MG63 (cell line): ENCODE measurements at places on chromosomes 2 and 18.

DNA sequence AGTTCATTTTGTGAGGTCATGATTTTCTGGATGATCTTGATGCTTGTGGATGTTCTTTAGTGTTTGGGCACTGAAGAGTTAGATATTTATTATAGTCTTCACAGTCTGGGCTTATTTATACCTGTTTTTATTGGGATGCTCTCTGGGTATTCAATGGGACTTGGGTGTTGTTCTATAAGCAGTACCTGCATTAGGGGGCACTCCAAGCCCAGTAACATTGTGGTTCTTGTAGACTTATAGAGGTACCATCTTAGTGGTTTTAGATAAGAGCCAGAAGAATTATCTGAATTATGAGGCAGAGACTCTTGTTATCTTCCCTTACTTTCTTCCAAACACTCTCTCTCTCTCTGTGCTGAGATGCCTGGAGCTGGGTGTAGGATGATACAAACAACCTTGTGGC is 470.0 kb downstream of the PIK3C3 start:
- no peak for DNase-seq

- no peak for DNase-seq
These were observed 81.9 kb downstream of the MEP1B start for GRCh38 chr18:32271672-32272208.

DNA sequence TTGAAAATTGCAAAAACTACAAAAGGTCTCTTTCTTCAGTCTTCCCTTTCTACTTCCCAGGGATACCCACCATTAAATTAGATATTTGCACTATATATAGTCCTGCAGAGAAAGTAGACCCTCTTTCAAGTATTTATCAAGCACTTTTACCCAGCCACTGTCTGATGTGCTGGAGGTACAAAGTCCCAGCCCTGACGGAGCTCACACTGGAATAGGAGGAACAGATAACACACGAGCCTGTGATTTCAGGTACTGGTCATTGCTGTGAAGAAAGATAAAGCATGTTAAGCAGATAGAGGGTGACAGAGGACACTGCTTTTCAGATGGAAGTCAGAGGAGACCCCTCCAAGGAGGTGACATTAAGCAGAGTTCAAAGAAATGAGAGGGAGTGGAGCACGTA is 19.6 kb downstream of the SEC11C start:
- DNase-seq, result no peak

GRCh38 chr2:236177967-236178889 is 10.0 kb upstream of the GBX2 start:
- peak; percentile 75 for DNase-seq

DNA sequence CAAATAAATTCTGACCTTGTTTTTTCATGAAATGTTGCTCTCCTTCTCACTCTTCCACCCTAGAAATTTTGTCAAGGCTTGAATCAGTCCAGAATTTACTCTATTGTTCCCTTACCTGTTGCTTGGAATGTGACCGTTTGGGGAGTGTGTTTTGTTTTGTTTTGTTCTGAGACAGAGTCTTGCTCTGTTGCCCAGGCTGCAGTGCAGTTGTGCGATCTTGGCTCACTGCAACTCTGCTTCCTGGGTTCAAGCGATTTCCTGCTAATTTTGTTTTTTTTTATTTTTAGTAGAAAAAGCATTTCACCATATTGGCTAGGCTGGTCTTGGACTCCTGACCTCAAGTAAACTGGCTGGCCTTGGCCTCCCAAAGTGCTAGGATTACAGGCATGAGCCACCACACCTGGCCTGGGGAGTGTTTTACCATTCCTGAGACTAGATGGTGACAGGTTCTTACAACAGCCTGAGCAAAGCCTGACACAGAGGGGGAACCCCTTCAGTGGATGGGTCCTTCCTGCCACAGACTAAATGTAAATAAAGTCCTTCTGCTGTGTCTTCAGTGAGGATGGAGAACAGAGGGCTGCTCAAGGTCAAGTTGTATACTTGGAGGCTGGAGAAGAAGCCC is 52.0 kb downstream of the HAUS1 start:
- DNase-seq, result no peak

DNA sequence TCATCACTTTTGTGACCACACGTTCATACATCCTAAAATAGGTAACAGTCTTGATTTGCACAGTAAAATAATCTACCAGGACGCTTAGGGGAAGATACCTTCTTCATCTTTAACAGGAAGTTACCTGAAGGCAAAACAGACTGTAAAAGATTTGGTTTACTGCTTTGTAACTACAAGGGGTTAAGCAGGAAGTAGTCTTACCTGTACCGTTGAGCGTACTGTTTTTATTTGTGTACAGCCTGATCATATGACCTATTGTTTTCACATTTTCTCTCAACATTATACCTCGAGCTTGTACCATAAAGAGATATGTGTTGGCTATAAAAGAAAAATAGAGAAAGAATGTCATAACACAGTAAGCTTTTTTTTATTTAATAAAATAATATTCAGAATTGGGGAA is 18.3 kb downstream of the B4GALT6 start:
- no peak for DNase-seq

GRCh38 chr2:78416625-78417300 is 608.7 kb upstream of the REG3G start:
- no peak for DNase-seq

DNA sequence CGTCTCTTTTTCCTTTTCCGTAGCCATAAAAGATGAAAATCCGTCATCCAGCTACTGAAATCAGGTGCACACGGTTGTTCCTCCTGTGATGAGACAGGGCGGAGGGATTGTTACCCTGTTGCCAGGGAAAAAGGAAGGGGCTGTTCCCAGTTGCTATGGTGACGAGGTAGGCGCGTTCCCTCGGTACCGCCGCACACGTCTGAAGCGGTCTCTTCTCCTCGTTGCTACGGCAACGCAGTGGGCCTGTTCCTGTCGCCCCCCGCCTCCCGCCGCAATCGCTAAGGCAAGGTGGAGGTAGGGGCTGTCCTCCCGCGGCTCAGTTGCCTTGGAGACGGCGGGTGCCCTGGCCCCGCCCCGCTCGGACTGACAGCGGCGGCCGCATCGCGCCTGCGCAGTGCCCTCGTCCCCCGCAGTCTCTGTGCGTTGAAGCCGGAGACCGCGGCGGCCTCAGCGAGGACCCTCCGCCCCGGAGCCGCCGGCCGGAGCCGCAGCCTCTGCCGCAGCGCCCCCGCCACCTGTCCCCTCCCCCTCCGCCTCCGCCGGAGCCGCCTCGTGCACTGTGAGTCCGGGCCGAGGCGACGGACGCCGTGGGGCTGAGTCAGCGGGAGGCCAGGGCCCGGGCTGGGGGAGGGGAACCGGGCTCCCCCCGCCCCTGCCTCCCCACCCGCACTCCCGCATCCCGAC is at the start of gene MAPRE3:
TSS of gene MAPRE3 (plus strand) at position 394 of the 684 bp plus-strand sequence. CDS start 51,582 bp downstream, outside the sequence.
- DNase-seq, result peak; percentile 79

DNA sequence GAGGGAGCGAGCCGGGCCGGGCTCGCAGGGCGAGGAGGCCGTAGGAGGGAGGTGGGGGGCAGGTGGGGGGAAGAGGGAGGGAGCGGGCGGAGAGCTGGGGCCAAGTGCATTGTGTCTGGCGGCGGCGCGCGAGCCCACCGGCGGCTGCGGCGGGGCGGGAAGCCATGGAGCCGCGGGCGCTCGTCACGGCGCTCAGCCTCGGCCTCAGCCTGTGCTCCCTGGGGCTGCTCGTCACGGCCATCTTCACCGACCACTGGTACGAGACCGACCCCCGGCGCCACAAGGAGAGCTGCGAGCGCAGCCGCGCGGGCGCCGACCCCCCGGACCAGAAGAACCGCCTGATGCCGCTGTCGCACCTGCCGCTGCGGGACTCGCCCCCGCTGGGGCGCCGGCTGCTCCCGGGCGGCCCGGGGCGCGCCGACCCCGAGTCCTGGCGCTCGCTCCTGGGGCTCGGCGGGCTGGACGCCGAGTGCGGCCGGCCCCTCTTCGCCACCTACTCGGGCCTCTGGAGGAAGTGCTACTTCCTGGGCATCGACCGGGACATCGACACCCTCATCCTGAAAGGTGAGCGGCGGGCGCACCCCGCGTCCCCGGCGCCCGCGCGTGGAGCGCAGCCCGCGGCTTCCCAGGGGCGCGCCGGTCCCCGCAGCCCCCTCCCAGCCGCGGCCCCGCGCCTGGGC is at the start of gene TMEM178A:
TSS of gene TMEM178A (plus strand) at position 107 of the 680 bp plus-strand sequence. CDS start at position 165, 58 bp downstream.
- DNase-seq, result no peak
